CD8-positive, alpha-beta T cell (primary cell): ENCODE measurements at places on chromosomes 16 and 17.

DNA sequence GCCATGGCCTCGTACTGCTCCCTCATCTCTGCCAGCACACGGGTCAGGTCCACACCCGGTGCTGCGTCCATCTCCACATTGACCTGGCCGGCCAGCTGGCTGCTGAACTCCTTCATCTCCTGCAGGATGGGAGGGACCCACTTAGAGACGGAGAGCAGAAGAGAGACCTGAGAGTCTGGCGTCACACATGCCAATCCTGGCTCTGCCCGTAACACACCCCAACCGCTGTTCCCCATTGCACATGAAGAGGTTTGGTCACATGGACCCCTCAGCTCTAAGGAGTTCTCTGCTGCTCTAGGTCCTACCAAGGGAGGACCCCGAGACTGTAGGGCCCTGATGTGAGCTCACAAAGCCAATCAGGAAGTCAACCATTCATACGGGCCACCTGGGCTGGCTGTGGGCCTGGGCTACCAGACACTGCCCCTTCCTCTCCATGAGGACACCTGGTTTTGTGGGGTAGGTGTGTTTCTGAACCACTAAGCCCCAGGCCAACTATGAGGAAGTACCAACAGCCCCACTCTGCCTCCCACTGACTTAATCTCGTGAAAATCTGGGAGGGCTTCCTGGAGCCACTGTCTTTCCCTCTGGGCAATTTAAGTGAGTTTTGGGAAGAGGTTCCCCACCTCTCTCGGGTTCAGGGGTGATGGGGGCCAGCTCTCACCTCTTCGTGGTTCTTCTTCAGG, 2.4 kb downstream of the KRT15 start:
- DNase-seq, result no peak

DNA sequence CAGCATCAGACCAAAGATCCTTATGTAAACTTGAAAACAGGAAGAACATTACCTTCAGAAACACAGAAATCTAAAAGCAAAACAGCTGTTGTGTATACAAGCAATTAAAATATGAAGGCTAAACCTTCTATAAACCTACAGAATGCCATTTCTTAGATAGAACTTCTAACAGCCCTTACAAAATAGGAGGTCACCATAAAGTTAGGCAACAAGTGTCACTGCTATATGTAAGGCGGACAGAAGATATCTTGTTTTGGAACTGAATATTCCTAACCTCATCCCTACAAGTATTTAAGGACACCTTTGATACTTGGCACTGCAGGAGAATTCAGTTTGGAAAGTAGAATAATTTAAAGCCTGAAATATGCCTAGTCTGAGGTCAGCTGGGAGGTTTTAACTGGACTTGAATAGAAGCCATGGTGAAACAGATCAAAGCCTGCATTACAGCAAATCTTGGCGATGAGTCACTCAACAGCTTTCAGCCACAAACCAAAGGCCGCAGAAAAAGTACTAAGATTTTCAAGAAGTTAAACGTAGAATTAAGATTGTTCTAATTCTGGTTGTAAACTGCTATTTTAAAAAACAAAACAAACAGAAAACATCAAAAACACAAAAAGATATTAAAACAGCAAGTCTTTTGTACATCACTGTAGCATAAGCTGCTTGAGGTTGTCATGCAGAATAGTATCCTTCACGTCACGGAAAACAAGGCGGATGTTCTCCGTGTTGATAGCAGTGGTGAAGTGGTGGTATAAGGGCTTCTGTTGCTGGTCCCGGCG, 42.7 kb downstream of the GNA13 start:
- peak; percentile 70 for DNase-seq

- no peak for DNase-seq
These were observed 67.4 kb downstream of the KANSL1 start for GRCh38 chr17:46125831-46126230.

- no peak for DNase-seq
These were observed 115.6 kb upstream of the HSBP1 start for GRCh38 chr16:83692224-83692623.
